Stimulated activated CD4-positive, alpha-beta T cell treated with anti-CD3 and anti-CD28 coated beads, TNF-alpha, amount 100 ng/mL, for 24 hours (primary cell): ENCODE measurements at places on chromosomes 4 and X.

GRCh38 chr4:16859031-16859430, 39.4 kb downstream of the LDB2 start:
- DNase-seq = no peak

DNA sequence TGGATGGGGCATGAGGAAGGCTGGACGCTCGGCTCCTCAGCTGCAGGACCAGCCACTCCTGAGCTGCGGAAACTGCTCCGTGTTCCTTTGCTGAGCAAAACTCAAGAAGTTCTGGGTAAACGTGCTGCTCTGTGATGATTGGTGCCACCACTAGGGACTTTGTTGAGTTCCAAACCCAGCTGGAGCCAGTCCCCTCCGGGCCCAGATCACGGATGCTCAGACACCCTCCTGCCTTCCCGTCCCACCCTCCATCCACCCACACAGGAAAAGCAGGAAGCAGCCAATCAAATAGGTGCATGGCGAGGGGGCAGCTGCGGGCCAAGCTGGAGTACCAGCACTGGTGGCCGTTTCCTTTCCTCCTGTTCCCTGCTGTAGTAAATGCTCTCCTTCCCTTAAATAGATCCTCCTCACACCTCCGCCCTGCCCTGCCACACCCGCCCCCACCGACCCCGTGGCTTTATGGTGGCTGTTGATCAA, 68.0 kb downstream of the ADRA2C start:
- DNase-seq = no peak

DNA sequence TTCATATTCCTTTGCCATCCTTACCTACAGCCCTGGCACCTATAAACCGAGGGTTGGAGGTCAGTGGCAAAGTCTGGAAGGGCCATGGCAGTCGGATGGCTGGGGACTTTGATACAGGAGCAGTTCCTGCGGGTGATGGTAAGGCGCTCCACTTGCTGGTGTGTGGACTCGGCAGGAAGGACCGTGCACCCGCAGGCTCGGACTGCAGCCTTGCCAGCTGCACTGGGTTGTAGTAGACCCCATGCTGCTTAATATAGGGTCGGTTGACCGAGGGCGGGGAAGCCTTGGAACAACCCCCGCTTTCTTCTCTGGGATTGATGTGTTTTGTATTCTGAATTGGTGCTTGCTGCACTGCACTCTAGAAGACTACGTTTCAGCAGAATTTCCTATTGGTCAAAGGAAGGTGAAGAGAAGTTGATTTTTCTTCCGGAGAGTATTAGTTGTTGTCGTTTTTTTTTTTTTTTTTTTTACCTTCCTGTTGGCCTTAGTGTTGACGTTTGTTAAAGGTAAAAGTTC, 638 bp downstream of the BLTP1 start:
- no peak for DNase-seq

- DNase-seq = no peak
These were observed 502.7 kb upstream of the SMIM31 start for GRCh38 chr4:164251257-164251656.

DNA sequence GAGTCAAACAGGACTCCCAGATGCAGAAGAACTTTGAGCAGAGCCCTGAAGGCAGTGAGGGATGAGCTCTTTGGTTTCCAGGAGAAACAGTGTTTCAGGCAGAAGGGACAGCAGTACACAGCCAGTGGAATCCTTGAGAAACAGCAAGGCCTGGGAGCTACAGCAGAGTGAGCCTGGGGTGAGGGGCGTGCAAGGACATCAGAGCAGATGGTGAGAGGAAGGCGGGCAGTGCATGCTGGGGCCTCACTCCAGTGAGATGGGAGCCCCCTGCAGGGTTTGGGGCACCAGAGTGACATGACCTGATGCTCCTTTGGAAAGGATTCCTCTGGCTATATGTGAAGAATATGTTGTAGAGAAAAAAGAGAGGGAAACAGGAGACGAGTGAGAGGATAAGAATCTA, 98.1 kb upstream of the EGFL6 start:
- DNase-seq = no peak
